ENCODE measurements at places on chromosomes 4 and X.

- no peak overlapping the region for H3K4me3 ChIP-seq
- no peaks in the 10 kb centered on the region for H3K4me1 ChIP-seq
- DNase-seq: no peak
- H3K36me3 ChIP-seq: no peaks in the 10 kb centered on the region
Observed at GRCh38 chr4:172515266-172515879, 653.2 kb upstream of the GALNT7 start.

DNA sequence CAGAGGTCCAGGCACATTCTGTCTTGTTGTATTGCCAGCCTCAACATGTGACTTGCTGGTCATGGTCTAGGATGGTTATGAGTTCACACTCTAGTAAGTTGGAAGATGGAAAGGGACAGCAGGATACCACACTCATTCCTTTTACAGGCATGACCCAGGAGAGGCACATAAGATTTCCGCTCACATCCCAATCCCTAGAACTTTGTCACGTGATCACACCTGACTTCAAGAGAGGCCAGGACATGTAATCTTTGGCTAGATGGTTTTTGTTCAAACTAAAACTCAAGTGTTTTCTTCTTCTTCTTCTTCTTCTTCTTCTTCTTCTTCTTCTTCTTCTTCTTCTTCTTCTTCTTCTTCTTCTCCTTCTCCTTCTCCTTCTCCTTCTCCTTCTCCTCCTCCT, 53.4 kb upstream of the ARX start:
- DNase-seq: no peak
- no peaks in the 10 kb centered on the region for H3K4me1 ChIP-seq
- no peaks in the 10 kb centered on the region for H3K36me3 ChIP-seq
- H3K4me3 ChIP-seq: no peak overlapping the region

DNA sequence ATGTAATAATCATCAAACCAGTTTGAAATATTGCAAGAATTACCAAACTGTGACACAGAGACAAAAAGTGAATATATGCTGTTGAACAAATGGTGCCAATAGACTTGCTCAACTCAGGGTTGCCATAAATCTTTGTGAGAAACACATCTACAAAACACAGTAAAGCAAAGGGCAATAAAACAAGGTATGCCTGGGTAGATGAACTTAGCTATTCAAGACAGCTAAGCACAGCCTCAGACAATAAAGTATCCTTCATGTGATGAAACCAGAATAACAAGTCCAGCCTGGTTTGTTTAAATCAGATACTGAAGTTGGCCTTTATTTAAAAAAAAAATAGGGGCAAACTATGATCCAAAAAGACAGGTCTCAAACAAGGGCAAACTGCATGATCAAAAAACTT, 19.2 kb downstream of the LAMTOR3 start:
- no peaks in the 10 kb centered on the region for H3K4me1 ChIP-seq
- no peak overlapping the region for H3K27ac ChIP-seq
- peaks cover 6% of the 10 kb centered on the region for H3K36me3 ChIP-seq
- no peak overlapping the region for H3K4me3 ChIP-seq
- H3K27me3 ChIP-seq: no peaks in the 10 kb centered on the region
- no peak for DNase-seq

GRCh38 chr4:19317377-19317776, 934.3 kb upstream of the SLIT2 start:
- DNase-seq: no peak
- H3K27me3 ChIP-seq: no peaks in the 10 kb centered on the region
- H3K4me3 ChIP-seq: no peak overlapping the region
- no peaks in the 10 kb centered on the region for H3K4me1 ChIP-seq
- H3K27ac ChIP-seq: no peak overlapping the region
- no peaks in the 10 kb centered on the region for H3K36me3 ChIP-seq

GRCh38 chr4:159308566-159309340, 205.9 kb downstream of the RAPGEF2 start:
- peaks cover 13% of the 10 kb centered on the region for H3K4me1 ChIP-seq
- H3K27ac ChIP-seq: no peak overlapping the region
- H3K4me3 ChIP-seq: no peak overlapping the region
- no peaks in the 10 kb centered on the region for H3K36me3 ChIP-seq
- no peak for DNase-seq

GRCh38 chr4:188196134-188196735, 57.0 kb downstream of the TRIML1 start:
- no peaks in the 10 kb centered on the region for H3K27me3 ChIP-seq
- no peak overlapping the region for H3K4me3 ChIP-seq
- no peaks in the 10 kb centered on the region for H3K36me3 ChIP-seq

- no peak within 1 kb of the TSS for H3K27ac ChIP-seq
- H3K4me3 ChIP-seq: peak within 1 kb of the TSS; percentile 31
- DNase-seq: no peak
- H3K36me3 ChIP-seq: no peaks in the 10 kb centered on the region
Observed at GRCh38 chr4:576245-576821, at the start of gene TMEM271. TSS of gene TMEM271 (minus strand) at chr4:576295. CDS start at chr4:576062, 233 bp downstream.

DNA sequence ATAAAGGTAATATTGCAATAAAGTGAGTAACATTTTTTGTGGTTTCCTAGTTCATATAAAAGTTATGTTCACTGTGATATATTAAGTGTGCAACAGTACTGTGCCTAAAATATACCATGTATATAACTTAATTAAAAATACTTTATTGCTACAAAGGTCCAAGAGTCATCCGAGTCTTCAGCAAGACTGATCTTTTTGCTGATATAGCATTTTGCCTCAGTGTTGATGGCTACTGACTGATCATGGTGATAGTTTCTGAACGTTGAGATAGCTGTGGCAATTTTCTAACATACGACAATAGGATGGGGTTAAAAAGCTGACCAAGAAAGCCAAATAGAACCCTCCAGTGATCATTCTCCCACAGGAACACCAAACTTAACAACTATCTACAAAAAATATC, 1302.7 kb downstream of the TECRL start:
- H3K36me3 ChIP-seq: no peaks in the 10 kb centered on the region
- H3K27me3 ChIP-seq: no peaks in the 10 kb centered on the region
- no peaks in the 10 kb centered on the region for H3K4me1 ChIP-seq
- H3K4me3 ChIP-seq: no peak overlapping the region

GRCh38 chrX:14398725-14399124, 130.6 kb upstream of the GLRA2 start:
- no peaks in the 10 kb centered on the region for H3K36me3 ChIP-seq
- peaks cover 14% of the 10 kb centered on the region for H3K4me1 ChIP-seq
- no peaks in the 10 kb centered on the region for H3K27me3 ChIP-seq
- H3K4me3 ChIP-seq: no peak overlapping the region
- peak; percentile 37 for DNase-seq

DNA sequence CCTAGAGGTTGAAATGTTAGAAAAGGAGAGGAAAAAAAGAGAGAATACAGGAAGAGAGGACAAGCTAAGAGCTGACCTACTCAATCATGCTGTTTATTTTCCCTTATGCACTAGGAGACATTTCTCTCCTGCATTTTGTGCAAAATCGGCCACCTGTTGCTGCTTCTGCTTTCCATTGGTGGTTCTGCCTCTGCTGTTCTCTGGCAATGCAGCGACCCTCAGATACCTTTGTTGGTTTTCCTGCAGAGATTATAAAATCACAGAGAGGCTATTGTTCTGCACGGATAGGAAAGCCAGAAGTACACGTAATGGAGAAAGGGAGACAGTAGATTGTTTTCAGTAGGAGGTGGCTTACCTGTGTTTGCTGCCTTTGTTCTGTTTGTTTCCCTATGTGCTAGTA, 108.9 kb downstream of the UNC5C start:
- H3K4me3 ChIP-seq: no peak overlapping the region
- H3K36me3 ChIP-seq: no peaks in the 10 kb centered on the region
- H3K27ac ChIP-seq: no peak overlapping the region
- no peak for DNase-seq
- H3K27me3 ChIP-seq: no peaks in the 10 kb centered on the region

DNA sequence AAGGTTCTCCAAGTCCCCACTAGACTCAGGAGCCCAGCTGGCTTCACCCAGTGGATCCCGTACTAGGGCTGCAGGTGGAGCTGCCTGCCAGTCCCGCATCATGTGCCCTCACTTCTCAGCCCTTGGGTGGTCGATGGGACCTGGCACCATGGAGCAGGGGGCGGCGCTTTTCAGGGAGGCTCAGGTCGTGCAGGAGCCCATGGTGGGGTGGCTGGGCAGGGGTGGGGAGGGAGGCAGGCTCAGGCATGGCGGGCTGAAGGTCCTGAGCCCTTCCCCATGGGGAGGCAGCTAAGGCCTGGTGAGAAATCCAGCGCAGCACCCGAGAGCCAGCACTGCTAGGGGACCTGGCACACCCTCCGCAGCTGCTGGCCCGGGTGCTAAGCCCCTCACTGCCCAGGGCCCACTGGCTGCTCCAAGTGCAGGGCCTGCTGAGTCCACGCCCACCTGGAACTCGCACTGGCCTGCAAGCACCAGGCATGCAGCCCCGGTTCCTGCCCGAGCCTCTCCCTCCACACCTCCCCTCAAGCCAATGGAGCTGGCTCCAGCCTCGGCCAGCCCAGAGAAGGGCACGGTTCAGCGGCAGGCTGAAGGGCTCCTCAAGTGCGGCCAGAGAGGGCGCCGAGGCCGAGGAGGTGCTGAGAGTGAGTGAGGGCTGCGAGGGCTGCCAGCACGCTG, 72.7 kb upstream of the SLIT2 start:
- no peaks in the 10 kb centered on the region for H3K27me3 ChIP-seq
- no peaks in the 10 kb centered on the region for H3K4me1 ChIP-seq
- no peaks in the 10 kb centered on the region for H3K36me3 ChIP-seq

DNA sequence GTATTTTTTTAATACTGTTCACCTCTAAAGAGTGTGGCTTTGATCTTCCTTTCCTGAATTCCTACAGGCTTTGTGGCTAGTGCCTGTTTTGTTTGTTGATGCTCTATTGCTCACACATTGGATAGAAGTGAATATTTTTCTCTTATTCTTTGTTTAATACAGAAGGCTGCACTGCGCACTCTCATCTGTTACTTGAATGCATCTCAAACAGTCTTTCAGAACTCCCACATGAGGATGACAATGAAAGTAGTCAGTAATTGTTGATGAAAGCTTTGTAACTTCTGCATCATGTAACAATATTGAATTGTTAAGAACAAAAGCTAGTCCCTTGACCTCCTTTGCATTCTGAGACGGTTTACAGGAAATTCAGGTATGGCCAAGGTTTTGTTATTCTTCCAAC, 29.1 kb upstream of the GALNT7 start:
- H3K27me3 ChIP-seq: no peaks in the 10 kb centered on the region
- no peak overlapping the region for H3K27ac ChIP-seq
- no peak overlapping the region for H3K4me3 ChIP-seq
